ENCODE measurements at places on chromosomes 7 and 10.
A peak's percentile ranks its signal among the peaks of the same experiment; 100 is the strongest.

GRCh38 chr7:47758546-47758945, 176.6 kb upstream of the TNS3 start:
- no peak for DNase-seq

DNA sequence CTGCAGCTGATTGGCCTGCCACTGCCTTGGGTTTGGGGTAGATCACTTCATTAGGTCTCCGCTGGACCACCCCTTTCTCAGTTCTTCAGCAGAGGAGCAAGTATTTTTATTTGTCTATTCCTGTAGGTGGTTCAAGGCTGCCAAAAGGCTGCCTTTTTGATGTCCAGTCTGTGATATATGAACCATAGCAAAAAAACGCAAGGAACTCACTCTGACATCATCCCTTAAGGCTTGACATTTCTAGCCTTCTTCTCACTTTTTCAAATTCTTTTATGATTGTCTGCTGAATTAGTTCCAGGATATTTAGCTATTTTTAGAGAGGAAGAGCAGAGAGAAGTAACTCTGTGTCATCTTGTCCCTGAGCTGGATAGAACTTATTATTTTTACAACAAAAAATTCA, 269.2 kb downstream of the BAMBI start:
- no peak for DNase-seq

GRCh38 chr10:34029455-34029854, 695.0 kb upstream of the NRP1 start:
- DNase-seq: no peak

GRCh38 chr10:29663718-29664117, 28.9 kb upstream of the SVIL start:
- no peak for DNase-seq

GRCh38 chr10:26890956-26891355, 30.2 kb upstream of the ABI1 start:
- peak; percentile 15 for DNase-seq

GRCh38 chr7:139431010-139431409, 52.5 kb downstream of the KLRG2 start:
- no peak for DNase-seq

- no peak for DNase-seq
Measured at GRCh38 chr7:26497801-26498596, 206.3 kb downstream of the SNX10 start.

- no peak for DNase-seq
Measured at GRCh38 chr10:103719036-103719435, 136.3 kb downstream of the SH3PXD2A start.

DNA sequence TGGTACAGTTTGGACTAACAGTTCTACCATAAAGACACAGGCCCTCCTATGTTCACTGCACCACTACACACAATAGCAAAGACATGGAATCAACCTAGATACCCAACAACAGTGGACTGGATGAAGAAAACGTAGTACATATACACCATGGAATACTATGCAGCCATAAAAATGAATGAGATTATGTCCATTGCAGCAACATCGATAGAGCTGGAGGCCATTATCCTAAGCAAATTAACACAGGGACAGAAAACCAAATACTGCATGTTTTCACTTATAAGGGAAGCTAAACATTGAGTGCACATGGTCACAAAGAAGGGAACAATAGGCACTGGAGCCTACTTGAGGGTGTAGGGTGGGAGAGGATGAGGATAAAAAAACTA, 75.0 kb downstream of the MEST start:
- no peak for DNase-seq

DNA sequence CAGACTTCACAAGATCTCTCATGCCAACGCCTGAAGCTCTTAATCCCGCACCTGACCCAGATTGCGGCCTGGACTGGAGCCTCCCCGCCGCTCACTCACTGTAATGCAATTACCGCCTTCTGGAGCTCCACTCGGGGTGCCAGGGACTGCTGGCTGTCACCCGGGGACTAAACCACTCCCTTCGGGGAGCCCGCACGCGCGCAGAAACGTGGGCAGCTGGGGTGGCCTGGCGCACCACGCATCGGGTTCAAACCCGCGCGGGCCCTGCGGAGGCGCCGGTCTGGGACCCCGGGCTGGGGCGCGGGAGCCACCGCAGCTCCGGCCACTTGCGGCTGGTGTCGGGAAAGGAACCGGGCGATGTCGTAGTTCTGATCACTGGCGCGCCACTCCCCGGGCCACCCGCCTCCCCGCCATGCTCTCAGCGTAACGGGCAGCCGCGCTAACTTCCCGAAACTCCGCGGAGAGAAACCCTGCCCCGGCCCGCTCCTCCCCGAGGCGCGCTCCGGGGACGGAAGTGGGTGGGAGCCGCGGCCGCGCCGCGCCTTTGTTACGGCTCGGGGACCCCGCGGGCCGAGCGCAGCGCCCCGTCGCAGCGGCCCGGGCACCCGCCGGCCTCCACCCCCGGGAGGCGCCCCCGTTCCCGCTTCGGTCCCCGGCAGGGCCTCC, 100.3 kb upstream of the SVIL start:
- peak; percentile 20 for DNase-seq

DNA sequence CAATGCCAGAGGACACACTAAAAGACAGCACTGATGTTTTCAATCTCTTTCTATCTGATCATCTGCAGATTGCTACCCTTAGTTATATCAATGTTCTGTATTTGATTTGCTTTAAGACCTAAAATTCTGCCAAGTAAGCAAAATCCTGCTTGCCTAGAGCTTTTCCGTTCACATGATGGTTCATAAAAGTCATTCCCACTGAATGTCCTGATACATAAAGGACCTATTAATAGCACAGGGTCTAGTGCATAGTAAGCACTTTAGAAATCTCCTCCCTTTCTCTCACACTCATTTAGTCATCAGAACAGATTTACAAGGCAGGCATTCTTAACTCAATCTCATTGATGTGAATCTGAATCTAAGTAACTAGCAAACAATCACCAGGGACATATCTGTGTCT, 68.8 kb downstream of the PCGF5 start:
- DNase-seq: no peak

- no peak for DNase-seq
Measured at GRCh38 chr7:78924581-78924980, 528.9 kb downstream of the MAGI2 start.

DNA sequence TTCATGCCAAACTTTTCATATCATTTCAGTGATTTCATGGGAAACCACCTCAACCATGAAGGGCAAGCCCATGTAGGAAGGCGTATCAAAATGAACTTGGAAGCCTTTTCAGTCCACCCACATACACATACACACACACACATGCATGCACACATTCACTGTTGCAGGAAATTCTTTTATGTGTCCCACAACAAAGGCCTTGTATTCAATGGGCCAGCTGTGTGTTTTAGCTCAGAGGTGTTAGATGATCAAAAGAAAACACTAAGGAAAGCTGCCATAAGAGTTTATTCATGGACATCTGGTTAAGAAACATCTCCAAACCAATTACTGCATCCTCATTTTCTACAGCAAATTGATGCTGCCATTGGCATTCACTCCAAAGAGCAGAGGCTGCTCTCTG, 74.4 kb upstream of the STK17A start:
- DNase-seq: no peak

DNA sequence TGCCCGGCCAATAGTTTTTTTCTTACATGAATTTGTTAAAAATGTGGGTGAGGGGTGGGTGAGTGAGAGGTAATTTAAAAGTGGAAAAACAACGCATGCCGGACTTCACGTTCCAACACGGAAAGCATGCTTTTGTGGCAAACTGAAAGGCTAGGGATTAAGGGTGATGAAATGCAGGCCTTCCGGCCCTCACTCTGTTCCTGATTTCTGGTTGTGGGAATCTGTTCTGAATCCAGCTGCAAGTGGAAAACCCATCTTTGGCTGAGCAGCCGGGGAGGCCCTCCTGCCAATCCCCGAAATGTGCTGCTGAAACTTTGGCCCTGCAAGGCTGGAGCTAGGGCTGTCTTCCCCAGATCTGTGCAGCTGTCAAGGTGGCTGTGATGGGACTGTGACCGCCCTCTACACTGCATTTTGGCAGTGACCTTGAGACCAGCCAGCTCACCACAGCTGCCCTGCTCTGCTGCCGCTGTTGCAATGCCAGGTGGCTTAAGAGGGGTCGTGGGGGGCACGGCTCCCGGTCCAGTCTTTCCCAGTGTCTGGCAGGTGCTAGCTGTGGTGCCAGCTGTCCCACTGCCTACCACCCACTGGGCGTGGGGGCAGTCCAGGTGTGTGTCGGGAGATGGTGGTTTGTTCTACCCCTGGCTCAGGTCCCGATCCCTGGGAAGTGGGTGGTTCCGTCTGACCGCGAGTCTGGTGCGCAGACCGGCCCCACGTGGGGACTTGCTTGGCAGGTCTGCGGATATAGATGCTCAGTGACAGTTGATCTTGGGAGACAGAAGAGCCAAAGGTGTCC, 39.0 kb downstream of the TET1 start:
- DNase-seq: no peak

DNA sequence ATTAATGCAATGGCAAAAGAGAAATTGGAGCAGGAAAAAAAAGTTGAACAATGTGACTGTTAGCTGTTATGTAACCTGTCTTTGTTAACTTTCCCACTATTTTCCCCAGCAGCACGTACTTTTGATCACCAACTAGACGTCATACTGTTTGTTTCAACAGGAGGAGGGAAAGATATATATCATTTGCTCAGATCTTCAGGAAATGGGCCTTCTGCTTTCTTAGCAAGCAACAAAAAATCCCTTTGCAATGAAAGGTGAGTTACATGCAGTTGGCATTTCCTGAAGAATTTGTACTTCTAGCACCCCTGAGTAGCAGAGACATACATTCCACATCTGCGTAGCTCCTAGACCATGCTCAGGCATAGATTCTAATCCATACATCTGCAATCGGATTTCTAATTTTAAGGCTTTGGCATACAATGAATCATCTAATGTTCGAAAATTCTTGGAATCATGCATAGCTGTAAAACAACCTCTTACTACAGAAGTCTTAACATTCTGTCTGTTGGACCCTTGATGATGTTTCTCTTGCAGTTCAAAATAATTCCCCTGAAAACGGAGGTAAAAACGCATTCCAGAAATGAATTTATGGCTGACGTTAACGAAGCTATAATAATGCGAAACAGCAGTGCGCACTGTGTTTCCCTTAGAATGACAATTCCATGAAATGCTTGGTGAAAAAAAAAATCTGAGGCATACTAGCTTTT, 286.9 kb upstream of the MGMT start:
- DNase-seq: no peak

GRCh38 chr10:106498675-106499074, 665.8 kb downstream of the SORCS1 start:
- no peak for DNase-seq

DNA sequence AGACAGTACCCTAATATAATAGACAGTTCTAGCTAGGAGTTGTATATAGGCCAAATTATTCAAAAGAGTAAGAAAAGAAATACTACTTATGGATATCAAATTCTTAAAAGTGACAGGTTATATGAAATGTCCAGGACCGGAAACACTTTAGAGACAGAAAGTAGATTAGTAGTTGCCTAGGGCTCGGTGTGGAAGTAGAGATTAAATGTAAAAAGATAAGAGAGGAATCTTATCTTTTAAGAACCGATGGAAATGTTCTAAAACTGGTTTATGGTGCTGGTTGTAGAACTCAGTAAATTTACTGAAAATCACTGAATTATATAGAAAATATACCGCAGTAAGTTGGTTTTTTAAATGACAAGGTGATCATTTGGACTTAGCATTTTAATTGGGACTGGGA, 147.5 kb upstream of the ASAH2 start:
- DNase-seq: no peak

GRCh38 chr10:124002391-124003069, 90.9 kb downstream of the CHST15 start:
- no peak for DNase-seq

DNA sequence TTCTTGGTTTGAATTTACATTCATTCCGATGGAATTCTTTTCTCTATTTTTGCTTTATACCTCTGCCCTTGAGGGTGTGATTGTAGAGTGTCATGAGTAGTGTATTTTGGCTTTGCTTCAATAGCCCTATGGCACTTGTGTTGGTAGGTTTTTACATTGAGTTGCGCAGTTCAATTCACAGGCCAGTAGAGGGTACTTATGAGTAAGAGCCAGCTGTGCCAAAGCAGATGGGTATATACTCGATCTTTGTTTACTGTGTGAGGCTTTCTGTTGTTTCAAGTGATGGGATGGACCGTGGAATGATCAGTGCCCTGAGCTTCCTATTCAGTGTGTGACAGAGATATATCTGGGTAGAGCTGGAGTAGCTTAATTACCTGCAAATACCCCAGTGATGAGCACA, 4.3 kb upstream of the AKR1C3 start:
- DNase-seq: no peak

- no peak for DNase-seq
Measured at GRCh38 chr10:114412907-114413797, 8.8 kb upstream of the AFAP1L2 start.
